Hepatocyte (in vitro differentiated cells): ENCODE measurements at places on chromosomes 7 and 10.

- DNase-seq, result no peak
These were observed 2.0 kb downstream of the HPSE2 start for GRCh38 chr10:99233689-99234037.

DNA sequence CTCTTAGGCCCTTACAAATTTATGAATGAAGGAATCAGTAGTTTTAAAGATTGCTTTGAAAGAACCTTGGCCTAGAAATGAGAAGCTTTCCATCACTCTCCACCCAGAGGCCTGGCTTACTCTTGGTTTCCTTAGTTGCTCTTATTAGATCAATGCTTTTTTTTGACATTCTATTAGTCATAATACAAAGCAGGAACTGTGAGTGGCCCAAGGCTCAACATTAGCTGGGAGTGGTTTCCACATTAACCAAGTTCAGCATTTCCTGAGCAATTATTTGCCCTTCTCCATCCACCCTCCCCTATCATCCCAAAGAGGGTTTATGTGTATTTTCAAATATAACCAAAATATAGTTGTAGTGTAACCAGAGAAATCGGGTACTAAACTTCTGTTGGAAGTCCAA lies 103.4 kb upstream of the FAM204A start:
- DNase-seq, result no peak

GRCh38 chr10:112247791-112248190 lies 35.4 kb upstream of the TECTB start:
- DNase-seq, result no peak

DNA sequence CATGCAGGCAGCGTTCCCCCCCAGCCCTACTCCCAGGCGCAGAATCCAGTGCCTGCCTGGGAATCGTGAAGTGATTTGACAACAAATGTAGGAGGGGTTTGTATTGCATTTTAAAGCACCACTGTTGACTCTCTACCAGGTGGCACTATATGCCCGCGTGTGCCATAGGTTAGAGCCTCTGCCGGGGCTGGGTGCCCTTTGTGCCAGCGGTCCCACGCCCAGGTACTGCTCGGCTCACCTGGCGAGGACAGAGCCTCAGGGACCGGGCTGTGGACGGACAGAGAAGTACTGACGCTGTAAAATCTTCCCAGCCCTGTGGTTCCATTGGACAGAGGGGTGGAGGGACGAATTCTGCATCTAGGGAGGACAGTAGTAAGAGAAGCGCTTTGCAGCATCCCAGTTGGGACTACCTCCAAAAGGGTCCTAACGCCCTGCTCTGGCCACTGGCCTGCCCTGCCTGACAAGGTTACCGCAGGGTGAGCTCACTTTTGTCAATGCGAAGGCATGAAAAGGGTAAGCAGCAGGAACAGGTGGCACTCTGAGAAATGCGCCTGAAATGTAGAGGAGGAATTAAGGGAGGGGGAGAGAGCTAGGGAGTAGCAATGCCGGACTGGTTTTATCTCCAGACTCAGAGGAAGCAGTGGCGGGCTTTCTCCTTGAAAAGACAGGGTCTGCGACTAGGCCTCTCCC lies 788 bp upstream of the CACNA2D1 start:
- DNase-seq, result no peak

GRCh38 chr7:32150589-32150988 lies 80.4 kb upstream of the PDE1C start:
- no peak for DNase-seq

DNA sequence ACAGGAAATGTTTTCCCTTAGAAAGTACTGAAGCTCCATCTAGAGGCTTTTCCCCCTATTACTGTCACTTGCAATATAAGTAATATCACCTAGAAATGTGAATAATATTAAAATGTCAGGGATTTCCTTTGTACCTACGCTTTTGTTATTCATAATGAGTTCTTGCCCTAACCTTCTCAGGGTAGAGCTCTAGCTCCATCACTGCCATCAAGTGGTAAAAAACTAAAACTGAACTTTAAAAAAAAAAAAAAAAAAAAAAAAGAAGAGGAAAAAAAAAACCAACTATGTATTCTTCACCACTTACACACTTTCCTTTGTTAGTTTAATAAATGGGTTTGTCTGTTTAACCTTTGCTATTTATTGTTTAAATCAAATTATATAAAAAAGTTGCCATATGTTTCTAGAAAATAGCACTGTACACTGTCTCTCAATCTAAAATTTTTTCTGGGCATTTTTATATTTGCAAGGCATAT lies 49.9 kb downstream of the DNAJC1 start:
- DNase-seq, result peak; percentile 37

- DNase-seq, result peak; percentile 54
These were observed 274.7 kb upstream of the HGF start for GRCh38 chr7:82044497-82045080.

GRCh38 chr7:105325216-105325904 lies 63.4 kb downstream of the SRPK2 start:
- no peak for DNase-seq

GRCh38 chr10:56722912-56723311 lies 361.9 kb upstream of the ZWINT start:
- DNase-seq, result no peak

DNA sequence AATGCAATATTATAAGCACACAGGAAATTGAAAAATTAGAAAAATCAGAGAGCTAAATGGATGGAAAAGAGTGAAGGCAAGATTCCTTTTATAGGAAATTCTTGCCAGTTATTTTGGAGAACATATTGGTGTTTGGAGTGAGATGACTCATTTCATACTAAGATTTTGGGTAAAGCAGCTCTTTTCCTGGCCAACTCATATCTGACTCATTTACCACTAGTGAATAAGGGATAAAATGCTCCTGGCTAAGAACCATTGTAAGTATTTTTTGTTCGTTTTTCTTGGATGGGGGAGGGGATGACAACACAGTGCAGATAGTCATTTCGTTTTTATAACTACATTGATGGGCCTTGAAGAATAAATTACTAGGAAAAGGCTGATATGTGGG lies 139.3 kb downstream of the TWIST1 start:
- DNase-seq, result no peak

GRCh38 chr7:34060196-34060947 lies 155.0 kb downstream of the BMPER start:
- DNase-seq, result no peak

- peak; percentile 57 for DNase-seq
These were observed 369 bp upstream of the SCIN start for GRCh38 chr7:12570168-12570533.

GRCh38 chr10:14225379-14225778 lies 105.3 kb downstream of the FRMD4A start:
- no peak for DNase-seq

DNA sequence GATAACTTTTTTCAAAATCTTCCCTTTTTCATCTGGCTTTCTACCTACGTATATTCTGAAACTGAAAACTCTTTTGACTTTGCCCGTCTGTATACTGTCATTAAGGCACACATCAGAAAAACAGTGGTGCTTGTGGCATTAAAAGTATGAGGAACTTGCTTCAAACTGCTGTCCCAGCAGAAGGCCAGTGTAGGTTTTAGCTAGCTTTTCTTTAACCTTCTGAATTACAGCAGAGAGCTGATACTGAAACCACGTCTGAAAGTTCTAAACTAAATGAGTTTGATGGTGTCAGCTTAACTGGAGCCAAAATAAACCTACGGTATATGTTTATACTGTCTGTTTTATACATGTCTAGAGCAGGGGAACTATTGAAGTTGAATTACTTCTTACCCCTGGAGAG lies 283.4 kb downstream of the TFEC start:
- no peak for DNase-seq

DNA sequence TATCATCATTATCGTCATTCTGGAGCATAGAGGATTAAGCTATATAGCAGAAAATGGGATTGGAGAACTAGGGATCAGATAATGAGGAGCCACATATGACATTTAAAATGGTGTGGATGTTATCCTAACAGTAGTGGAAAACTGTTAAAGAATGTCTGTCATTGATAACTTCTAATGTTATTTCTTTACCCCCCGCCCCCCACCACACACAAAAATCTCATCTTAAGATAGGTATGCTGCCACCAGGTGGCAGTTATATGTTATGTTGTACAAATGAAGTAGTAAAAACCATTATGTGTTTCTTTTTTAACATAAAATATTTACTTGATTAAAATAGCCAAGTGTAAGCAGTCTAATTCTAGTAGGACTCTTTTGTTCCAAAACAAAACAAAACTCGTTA lies 13.0 kb downstream of the AKAP9 start:
- no peak for DNase-seq

- DNase-seq, result no peak
These were observed 21.4 kb downstream of the BCCIP start for GRCh38 chr10:125844751-125845221.

- no peak for DNase-seq
These were observed 25.0 kb upstream of the SRGN start for GRCh38 chr10:69062901-69063300.

GRCh38 chr7:141158561-141158960 lies 84.7 kb downstream of the TMEM178B start:
- peak; percentile 24 for DNase-seq

DNA sequence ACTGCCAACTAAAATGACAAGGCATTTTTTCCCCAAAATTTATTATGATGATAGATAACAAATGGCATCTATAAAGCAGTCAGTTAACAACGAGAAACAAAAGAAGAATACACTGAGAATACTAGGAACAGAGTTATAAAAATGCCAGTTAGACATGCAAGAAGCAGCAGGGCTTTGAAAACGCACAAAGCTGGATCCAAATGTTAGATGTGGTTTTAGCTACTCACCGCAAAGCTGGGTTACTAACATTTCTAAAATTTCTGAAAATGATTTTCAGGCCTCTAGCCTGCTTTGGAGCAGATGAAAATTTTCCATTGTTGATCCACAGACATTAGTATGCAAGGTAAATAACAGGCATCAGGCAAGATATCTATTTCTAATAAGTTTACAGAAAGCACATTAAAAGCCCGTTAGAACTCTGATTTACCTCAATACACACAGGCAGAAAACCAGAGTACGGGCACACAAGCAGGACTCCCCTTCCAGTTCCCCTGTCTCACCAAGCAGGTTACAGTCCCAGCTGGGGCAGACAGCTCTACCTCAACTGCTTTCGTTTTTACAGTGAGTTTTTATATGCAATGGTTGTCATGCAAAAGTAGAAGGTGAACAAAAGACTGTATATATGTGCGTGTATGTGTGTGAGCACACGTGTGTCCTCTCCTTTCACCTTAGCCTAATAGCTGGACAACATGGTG lies 37.9 kb downstream of the GLI3 start:
- DNase-seq, result no peak

DNA sequence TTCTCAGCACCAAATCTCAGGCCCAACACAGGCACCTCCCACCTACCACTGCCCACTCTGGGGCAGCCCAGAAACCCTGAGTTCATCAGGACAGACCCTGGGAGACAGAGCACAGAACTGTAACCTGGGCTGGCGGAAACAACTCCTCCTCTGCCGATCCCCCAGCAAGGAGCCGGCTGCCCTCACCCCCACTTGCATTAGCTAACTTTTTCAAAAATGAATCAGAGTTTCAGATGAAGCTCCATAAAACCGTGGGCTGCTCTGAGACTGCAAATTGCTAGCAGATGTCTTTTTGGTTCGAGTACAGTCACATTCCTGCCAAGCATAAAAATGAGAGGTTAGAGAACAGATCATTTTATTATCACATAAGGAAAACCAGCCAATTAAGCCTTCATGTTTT lies 93.4 kb upstream of the PARD3 start:
- peak; percentile 28 for DNase-seq

DNA sequence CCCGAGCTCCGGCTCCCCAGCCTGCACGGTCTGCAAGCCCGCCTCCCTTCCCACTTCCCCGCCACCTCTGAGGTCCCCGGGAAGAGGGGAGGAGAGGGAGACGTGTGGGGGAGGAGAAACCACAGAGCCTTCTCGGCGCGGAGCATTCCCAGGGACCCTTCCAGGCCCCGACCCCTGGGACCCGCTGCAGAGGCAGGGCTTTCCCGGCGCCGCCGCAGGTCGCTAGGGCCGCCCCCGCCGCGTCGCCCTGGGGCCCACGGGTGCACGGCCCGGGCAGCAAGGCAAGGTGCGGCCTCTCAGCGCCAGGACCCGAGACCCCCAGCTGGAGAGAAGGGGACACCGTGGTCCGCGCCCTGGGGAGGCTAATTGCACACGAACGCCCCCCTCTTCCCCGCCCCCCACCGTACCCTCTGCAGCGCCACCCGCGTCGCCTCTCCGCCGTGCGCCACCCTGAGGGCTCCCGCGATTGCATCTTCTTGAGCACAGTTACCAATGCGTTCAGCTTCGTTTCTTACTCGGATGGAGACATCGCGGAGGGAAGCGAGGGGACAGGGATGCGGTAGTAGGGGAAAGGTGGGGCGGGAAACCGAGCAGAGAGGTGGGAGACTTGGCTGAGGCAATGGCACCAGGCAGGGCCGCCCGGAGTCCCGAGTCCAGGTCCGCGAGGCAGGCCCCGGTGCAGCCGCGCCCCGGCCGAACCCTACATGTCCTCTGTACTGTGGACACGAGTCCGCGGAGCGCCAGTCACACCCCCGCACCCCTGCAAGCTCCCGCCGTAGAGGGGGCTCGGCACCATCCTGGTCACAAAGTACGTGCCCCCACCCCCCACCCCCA lies 28.9 kb downstream of the SKIDA1 start:
- peak; percentile 78 for DNase-seq

- DNase-seq, result no peak
These were observed 868 bp upstream of the PDCD4 start for GRCh38 chr10:110870823-110871297.

GRCh38 chr10:28810057-28810870 lies 132.9 kb downstream of the BAMBI start:
- DNase-seq, result no peak

- no peak for DNase-seq
These were observed 6.7 kb upstream of the SCRN1 start for GRCh38 chr7:29996321-29996720.

DNA sequence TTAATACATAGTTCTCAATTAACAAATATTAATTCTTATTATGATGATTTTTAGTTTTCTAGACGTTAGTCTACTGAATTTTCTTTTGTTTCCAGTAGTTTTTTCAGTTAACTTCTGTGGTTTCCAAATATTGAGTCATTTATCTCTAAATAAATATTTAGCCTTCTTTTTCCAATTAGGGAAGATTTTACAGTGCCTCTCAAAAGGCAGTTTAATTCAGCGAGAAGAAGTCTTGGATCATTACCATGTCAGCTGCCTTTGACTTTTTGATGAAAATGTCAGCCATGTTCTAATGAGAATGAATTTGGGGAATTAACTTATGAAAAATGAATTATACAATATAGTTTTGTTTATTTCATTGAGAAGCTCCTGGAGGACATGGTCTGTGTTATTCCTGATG lies 90.0 kb downstream of the CDK14 start:
- no peak for DNase-seq

DNA sequence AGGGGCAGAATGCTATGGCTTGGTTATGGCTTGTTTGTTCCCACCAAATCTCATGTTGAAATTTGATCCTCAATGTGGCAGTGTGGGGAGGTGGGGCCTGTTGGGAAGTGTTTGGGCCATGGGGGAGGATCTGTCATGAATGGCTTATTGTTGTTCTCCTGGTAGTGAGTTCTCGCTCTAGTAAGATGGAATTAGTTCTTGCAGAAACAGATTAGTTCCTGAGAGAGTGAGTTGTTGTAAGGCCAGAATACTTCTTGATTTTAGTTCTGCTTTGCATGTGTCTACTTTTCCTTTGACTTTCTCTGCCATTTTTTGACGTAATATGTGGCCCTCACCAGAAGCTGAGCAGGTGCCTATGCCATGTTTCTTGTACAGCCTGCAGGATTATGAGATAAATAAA lies 188.2 kb downstream of the KIF20B start:
- no peak for DNase-seq
